ENCODE measurements at places on chromosomes 13 and 19.

- no peak for DNase-seq
Measured at GRCh38 chr13:46478651-46479050, 74.3 kb upstream of the LRCH1 start.

GRCh38 chr13:41365631-41366030 is 54.6 kb downstream of the NAA16 start:
- DNase-seq, result peak; percentile 14

DNA sequence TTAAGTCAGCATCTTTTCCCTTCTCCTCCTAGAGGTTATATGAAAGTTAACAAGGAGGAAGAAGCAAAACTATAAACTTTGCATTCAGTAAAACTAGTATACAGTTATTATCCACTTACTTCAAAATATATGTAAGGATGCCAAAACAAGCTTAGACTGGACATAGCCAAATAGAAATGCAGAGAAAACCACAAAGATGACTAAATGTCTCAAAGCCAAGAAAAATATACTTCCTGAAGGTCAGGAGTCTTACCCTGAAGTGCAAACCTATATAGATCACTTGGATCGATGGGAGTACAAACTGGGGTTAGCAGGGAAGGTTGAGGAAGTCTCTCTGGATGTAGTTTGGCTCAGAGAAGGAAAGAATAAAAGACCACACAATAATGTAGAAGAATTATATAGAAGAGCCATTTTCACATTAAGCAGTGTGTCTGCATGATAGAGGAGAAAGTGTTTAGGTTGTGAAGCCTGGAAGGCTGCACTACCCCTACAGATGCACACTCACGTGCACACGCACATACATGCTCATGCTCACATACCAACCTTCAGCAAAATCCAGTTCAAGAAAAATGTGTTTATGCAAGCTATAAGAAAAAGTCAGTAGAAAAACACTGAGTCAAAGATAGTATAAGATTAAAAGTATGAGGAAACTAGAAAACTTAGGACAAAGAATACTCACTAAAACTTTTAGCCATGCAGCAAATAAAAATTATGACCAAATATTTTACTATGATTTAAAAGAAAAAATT is 112.1 kb upstream of the RXFP2 start:
- peak; percentile 72 for DNase-seq

GRCh38 chr19:3977242-3978143 is 6.6 kb upstream of the DAPK3 start:
- no peak for DNase-seq

DNA sequence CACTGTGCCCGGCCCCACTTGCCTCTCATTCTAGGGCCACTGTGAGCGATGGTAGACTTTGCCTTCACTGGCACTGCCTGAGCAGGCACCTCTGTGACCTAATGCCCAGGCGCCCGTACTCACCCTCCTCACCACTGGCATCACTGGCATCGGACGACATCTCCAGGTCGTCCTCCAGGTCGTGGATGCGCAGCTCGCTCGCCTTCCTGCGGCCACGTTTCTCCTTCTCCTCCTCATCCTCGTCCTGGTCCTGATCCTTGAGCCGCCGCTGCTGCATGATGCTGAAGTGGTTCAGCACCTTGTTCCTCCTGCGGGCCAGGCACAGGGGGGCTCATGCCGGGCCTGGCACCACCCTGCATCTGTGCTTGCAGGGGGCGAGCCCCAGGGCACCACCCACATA is 7.5 kb upstream of the PSPN start:
- DNase-seq, result no peak

DNA sequence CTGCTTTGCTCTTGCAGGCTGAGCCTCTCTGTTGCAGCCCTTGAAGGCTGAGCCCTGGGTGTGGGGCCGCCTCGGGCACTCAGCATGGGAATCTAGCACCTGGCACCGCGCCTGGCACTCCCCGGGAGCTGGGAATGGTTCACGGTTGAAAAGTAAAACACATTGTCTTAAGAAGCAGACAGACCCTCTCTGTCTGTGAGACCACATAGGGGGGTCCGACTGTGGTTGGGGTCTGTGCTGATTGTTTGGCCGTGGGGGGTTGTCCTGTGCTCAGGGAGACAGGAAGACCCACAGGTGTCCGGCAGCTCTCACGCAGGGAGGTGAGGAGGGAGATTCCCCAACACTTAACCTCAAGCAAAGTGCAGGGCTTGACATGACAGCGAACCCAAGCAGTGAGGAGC is 64.8 kb downstream of the SOX1 start:
- no peak for DNase-seq

GRCh38 chr13:46753137-46753536 is 43.8 kb downstream of the ESD start:
- DNase-seq, result no peak

- no peak for DNase-seq
Measured at GRCh38 chr19:19535311-19536191, 2.5 kb upstream of the CILP2 start.

DNA sequence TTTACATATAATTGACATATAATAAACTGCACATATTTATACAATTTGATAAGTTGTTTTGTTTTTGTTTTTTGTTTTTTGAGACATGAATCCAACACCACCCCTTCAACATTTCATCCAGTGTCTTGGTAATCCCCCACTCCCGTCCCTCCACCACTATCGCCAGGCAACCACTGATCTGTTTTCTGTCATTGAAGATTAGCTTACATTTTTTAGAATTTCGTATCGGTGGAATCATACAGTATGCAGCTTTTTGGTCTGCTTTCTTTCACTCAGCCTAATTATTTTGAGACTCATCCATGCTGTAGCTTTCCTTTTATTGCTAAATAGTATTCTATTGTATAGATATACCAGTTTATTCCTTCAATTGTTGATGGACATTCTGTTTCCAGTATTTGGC is 94.1 kb upstream of the FRY start:
- no peak for DNase-seq

- DNase-seq, result no peak
Measured at GRCh38 chr13:47875201-47875600, 125.9 kb downstream of the SUCLA2 start.

- DNase-seq, result no peak
Measured at GRCh38 chr13:71589032-71589431, 278.0 kb downstream of the DACH1 start.

GRCh38 chr13:40254394-40254793 is 412.0 kb downstream of the FOXO1 start:
- no peak for DNase-seq

DNA sequence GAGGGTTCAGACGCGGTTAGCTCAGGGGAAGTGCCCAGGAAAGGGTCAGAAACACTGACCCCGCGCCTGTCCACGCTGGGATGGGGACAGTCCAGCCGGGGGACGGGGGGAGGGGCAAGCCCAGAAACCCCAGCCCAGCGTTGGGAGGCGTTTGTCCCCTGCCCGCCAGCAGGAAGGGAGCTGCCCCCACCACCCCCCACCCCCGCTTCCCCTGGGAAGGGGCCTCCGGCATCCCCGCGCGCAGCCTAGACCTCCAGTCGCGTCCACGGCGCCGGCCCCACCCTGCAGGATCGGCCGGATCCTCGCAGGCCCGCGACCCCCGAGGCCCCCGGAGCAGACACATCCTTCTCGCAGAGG is 277 bp downstream of the GIPC1 start:
- DNase-seq, result no peak

- DNase-seq, result no peak
Measured at GRCh38 chr19:49907745-49908446, 11.2 kb upstream of the IL4I1 start.

DNA sequence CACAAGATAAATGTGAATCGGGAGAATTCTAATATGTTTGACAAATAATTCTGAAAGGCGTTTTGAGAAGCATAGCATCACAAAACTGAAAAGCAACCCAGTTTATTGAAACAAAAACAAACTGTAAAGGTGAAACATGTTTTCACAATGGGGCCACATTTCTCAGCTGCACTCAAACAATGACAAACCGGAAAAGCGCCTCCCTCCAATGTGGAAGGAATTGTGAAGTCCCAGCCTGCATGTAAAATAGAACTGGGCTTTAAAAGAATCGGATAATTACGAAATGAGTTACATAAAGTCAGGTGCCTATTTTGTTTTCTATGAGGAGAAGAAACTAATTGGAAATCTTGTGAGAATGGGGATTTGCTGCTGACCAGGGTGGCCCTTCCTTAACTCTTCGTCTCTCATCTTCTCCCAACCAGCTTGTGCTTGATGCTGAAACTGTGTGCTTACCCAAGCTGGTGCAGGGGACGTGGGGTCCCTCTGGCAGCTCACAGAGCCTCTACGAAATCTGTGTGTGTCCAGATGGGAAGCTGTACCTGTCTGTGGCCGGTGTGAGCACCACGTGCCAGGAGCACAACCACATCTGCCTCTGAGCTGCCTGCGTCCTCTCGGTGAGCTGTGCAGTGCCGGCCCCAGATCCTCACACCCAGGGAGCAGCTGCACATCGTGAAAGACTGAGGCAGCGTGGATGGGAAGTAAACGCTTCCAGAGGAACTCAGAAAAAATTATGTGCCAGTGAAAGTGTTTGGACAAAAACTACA is 109.4 kb downstream of the SACS start:
- no peak for DNase-seq

GRCh38 chr13:28321756-28322155 is 173.2 kb downstream of the FLT1 start:
- DNase-seq, result no peak

GRCh38 chr19:460877-461720 is at the start of gene SHC2:
TSS of gene SHC2 (minus strand) at chr19:461033. CDS start at chr19:460996, 37 bp downstream.
- no peak for DNase-seq

DNA sequence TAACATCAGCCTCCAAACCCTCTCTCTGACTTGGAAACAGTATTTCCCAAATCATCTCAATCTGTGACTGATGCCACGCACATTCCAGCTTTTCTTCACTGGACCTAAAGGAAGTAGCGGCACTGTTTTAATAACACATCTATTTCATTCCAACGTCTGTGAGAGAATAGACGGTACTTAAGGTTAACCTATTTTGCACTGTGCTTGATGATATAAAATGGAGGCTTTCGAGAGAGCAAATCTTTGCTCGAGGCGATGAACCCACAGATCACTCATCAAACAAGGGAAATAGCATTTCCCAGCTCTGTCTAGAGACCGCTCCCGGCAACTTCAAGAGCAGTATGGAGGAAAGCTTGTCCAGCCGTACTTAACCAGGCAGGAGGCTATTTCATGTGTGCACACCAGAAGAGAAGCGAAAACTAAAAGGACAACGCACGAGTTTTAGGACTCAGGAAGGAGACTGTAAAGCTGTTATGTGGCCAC is 2.9 kb downstream of the UBL3 start:
- peak; percentile 65 for DNase-seq

- no peak for DNase-seq
Measured at GRCh38 chr13:44131069-44131614, 242.5 kb upstream of the SERP2 start.

GRCh38 chr19:1170938-1171754 is 2.9 kb downstream of the SBNO2 start:
- no peak for DNase-seq

GRCh38 chr19:47890865-47891621 is 4.9 kb upstream of the SULT2A1 start:
- no peak for DNase-seq

GRCh38 chr19:57031106-57031505 is 88.7 kb upstream of the USP29 start:
- no peak for DNase-seq

DNA sequence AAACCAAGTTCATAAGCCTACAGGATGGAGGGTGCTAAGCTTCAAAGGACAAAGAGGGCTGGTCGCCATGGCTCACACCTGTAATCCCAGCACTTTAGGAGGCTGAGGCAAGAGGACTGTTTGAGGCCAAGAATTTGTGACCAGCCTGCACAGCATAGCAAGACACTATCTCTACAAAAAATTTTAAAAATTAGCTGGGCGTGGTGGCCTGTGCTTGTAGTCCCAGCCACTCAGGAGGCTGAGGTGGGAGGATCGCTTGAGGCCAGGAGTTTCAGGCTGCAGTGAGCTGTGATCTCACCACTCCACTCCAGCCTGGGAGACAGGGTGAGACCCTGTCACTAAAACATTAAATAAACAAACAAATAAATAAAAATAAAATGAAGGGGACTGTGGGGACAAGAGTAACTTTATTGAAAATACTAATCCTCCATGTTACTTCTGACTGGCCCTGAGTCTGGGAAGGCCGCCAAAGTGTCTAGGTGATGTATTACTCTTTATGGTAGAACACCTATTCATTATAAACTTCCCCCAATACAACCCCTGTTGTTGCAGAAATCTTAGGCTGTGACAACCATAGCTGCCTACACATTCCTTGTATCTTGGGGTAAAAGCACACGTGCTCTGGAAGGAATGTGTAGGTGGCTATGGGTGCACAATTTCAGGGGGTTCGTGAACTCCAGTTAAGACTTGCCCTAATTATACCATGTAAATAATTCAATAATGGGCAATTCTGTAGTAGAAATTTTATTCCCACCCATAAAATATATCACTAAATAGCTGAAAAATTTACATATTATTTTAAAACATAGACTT is 14.6 kb upstream of the URAD start:
- DNase-seq, result no peak

- DNase-seq, result no peak
Measured at GRCh38 chr13:101691341-101691860, 238.9 kb downstream of the ITGBL1 start.

DNA sequence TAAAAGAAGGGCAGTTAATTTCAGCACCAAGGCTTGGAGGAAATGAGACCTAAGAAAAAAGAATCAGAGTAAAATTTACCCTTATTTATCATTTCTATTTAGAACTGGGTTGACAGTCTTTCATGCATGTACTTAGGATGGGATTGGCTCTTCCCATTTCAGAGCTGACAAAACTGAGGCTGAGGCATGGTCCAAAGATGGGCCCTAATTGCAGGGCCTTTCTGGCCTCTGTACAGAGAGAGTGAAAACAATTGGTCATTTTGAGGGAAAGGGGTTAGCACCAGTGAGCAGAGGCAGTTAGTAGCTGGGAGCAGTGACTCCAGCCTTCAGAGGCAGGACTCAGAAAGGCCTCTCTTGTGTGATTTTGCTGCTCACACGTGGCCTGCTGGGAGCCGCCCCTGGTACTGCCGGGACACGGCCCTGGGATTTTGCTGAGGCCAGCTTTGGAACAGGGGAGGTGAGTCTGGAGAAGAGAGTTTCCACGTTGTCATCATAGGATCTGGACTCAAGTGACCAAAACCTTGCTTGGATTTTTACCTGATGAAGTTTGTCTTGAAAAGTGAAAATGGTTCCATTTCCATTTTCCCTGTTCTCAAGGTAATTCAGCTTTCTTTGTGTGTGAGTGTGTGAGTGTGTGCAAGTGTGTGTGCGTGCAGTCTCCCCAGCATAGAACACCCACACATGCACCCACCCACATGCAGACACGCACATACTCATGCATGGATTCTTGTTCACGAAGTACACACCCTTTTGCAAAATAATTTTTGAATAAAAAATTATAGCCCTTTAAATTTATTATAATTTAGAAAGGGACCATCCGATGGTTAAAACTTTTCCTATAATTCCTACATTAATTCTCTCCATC is at the start of gene ZNF536:
TSS of gene ZNF536 (plus strand) at position 425 of the 865 bp plus-strand sequence. CDS start 71,179 bp downstream, outside the sequence.
- no peak for DNase-seq

- DNase-seq, result peak; percentile 22
Measured at GRCh38 chr13:74839656-74840055, 642.3 kb downstream of the TBC1D4 start.

- no peak for DNase-seq
Measured at GRCh38 chr13:38777347-38778119, 90.7 kb downstream of the FREM2 start.

- no peak for DNase-seq
Measured at GRCh38 chr19:30168760-30169159, 203.4 kb upstream of the ZNF536 start.

GRCh38 chr13:75455962-75456361 is 26.0 kb downstream of the TBC1D4 start:
- DNase-seq, result no peak

GRCh38 chr19:46015687-46016425 is 7.0 kb downstream of the PGLYRP1 start:
- DNase-seq, result no peak

- DNase-seq, result no peak
Measured at GRCh38 chr13:51551416-51551815, 32.8 kb upstream of the WDFY2 start.
